Heart right ventricle (tissue), 16 donors: ENCODE measurements at places on chromosomes 2 and 18.
A peak's percentile ranks its signal among the peaks of the same experiment; 100 is the strongest.

DNA sequence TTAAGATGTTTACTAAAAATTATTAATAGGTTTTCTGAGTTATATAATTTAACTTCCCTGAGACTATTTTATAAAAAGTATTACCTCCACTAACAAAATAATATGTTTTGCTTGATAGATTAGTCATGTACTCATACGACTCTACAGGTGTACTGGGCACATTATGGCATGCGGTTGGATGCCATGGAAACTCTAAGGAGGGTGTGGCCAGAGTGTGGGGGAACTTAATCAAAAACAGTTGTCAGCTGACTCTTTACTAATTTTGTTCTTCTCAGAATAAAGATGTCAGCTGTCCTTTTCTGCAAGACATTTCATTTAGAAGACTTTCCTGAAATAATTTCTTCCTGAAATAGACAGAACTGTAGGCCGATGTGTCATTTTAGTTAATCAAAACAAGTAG, 228.3 kb upstream of the SIX3 start:
- H3K4me1 ChIP-seq, result peaks cover 12% of the 10 kb centered on the region
- no peaks in the 10 kb centered on the region for H3K27me3 ChIP-seq
- H3K27ac ChIP-seq, result no peak overlapping the region
- DNase-seq, result no peak
- no peaks in the 10 kb centered on the region for H3K36me3 ChIP-seq

GRCh38 chr2:159119652-159120257, 151.3 kb downstream of the TANC1 start:
- no peaks in the 10 kb centered on the region for H3K36me3 ChIP-seq
- H3K4me1 ChIP-seq, result peaks cover 33% of the 10 kb centered on the region
- H3K27ac ChIP-seq, result peak overlapping the region; percentile 77

- no peak for DNase-seq
- H3K4me3 ChIP-seq, result peak overlapping the region; percentile 50
- H3K27ac ChIP-seq, result peak overlapping the region; percentile 86
- peaks cover 58% of the 10 kb centered on the region for H3K4me1 ChIP-seq
- no peaks in the 10 kb centered on the region for H3K27me3 ChIP-seq
- H3K36me3 ChIP-seq, result no peaks in the 10 kb centered on the region
Measured at GRCh38 chr18:55419947-55420664, 167.9 kb downstream of the TCF4 start.

DNA sequence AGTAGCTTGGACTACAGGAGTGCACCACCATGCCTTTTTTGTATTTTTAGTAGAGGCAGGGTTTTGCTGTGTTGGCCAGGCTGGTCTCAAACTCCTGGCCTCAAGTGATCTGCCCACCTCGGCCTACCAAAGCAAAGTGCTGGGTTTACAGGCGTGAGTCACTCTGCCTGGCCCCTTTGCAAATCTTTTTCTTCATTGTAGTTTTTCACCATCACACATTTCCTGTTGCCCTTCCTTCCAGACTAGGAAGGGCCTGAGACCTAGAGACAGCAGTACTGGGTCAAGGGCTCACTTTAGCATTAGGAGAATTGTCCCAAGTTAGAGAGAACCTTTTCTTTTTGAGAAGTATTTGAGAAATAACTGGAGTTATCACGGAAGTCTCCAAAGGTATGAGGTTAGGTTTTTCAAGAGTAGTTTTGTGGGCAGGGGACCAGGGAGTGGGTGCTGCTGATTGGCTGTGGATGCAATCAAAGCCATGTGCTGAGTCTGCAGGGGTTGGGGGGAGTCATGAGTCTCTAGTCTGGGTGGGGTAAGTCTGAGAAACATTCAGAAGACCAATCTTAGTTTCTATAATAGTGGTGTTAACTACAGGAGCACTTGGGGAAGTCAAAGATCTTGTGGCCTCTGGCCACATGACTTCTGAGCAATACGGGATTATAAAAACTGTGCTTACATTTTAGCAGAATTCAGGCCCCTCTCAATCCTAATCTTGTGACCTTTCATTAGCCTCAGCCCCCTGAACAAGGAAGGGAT, 23.7 kb downstream of the B3GNT2 start:
- no peak for DNase-seq
- H3K36me3 ChIP-seq, result peaks cover 17% of the 10 kb centered on the region
- H3K27ac ChIP-seq, result peak overlapping the region; percentile 41
- no peaks in the 10 kb centered on the region for H3K27me3 ChIP-seq

GRCh38 chr18:9466846-9467245, 8.5 kb upstream of the RALBP1 start:
- no peak for DNase-seq
- no peaks in the 10 kb centered on the region for H3K27me3 ChIP-seq
- H3K27ac ChIP-seq, result no peak overlapping the region
- no peak overlapping the region for H3K4me3 ChIP-seq
- no peaks in the 10 kb centered on the region for H3K4me1 ChIP-seq
- H3K36me3 ChIP-seq, result no peaks in the 10 kb centered on the region

DNA sequence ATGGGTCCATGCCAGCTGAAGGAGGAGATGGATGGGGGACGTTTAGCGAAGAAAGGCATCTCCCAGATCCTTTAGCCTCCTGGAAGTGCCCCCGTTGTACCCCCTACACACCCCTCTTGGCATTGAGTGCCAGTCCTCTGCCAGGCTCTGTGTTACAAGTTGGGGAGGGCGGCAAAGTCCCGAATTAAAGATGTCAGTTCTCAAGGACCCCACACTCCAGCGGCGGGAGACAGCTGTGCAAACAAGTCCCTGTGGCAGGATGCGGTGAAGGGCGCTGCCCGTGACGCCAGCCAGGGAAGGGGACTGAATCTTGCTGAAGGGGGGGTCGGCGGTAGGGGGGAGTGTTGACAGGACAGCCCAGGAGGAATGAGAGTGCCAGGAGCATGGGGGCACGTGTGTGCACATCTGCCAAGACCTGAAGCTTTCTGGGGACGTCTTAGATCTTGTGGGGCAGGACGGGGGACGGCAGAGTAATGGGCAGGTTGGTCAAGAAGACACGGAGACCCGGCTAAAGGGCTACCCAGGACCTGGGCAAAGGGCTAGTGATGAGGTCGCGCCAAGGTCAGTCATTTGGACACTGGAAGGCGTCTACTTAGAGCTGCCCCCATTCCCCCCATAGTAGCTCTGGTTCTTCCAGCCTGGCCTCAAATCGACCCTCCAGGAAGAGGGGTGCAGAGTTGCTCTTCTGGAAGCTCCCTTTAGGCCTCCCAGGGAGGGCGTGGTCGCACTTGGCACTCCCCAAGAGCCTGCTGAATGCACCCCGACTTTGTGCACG, 2.8 kb upstream of the CTDSP1 start:
- H3K4me1 ChIP-seq, result peaks cover 7% of the 10 kb centered on the region
- peak overlapping the region; percentile 100 for H3K27ac ChIP-seq
- H3K36me3 ChIP-seq, result peaks cover 32% of the 10 kb centered on the region
- peak overlapping the region; percentile 79 for H3K4me3 ChIP-seq
- H3K27me3 ChIP-seq, result no peaks in the 10 kb centered on the region

DNA sequence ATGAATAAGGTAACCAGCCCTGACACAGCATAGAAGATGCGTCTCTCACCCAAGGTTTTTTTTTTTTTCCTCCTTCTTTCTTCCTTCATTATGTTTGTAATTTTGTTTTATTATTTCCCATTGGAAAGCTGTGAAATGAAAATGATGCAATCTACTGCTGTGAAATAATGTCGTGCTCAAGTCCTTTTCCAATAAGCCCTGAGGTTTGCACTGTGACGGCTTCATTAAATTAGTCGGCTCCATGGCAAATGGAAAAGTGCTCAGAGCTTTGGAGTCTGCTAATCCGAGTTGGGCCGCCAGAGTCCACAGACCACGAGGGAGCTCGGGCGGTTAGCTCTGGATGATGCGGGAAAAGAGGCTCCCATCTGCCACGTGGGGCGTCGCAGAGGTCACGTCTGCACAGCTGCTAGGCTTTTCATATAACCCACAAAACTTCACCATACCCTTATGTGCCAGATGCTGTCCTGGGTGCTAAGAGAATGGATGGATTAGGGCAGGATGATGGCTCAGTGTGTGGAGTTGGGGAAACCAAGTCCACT, 92.3 kb upstream of the CAPN13 start:
- no peak overlapping the region for H3K27ac ChIP-seq
- no peaks in the 10 kb centered on the region for H3K27me3 ChIP-seq
- no peak overlapping the region for H3K4me3 ChIP-seq
- no peaks in the 10 kb centered on the region for H3K36me3 ChIP-seq

GRCh38 chr2:12732651-12733050, 15.9 kb downstream of the TRIB2 start:
- H3K27me3 ChIP-seq, result no peaks in the 10 kb centered on the region
- DNase-seq, result peak; percentile 71
- H3K36me3 ChIP-seq, result no peaks in the 10 kb centered on the region
- peak overlapping the region; percentile 80 for H3K27ac ChIP-seq

DNA sequence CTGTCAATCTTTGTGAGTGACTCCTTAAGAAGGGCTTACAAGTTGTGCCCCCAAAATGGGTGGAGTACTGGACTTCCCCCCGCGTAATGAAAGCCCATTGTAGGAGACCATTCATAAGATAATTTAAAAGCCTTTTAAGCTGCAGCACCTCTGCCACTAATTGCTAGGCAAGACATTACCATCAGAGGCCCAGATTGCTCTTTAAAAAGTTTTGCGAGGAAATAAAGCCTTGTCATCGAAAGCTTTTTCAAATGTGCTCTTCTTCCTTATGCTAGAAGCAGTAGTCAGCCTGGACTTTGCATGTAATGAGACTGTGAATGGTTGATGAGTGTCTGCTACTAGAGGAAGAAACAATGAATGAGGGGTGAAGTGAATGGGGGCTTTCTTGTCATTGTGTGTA, 345.3 kb upstream of the CDH2 start:
- no peaks in the 10 kb centered on the region for H3K27me3 ChIP-seq
- DNase-seq, result no peak
- no peaks in the 10 kb centered on the region for H3K36me3 ChIP-seq

- no peaks in the 10 kb centered on the region for H3K27me3 ChIP-seq
- H3K4me3 ChIP-seq, result no peak overlapping the region
- no peak overlapping the region for H3K27ac ChIP-seq
- no peaks in the 10 kb centered on the region for H3K4me1 ChIP-seq
- no peak for DNase-seq
Measured at GRCh38 chr18:72612894-72613533, 68.9 kb upstream of the CBLN2 start.

DNA sequence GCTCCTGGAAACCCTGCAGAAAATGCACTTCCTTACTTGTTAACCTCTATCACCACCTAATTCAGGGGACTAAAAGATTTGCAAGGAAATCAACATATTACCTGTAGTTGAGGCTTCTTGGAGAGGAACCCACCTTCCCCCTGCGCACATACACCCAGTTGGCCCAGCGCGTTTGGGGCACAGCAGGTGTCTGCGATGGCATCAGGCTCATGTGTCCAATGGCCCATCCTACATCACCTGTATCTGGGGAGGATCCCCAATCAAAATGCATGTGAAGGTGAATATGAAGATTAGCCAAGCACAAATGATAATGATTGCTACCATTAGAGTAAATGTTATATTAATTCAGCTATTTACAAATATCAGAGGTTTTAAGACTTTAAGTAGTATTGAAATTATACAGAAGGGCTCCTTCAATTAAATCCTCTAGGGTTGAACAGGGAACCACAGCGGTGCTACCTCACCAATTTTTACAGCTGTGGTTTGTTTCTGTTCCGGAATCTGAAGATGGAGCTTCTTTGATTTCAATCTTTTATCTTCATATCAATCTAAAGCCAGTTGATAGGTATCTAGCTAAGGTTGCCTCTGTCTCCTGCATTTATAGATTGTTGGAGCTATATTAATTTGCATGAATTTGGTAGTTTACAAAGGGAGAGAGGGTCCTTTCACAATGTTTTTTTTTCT, 486.0 kb downstream of the RNF144A start:
- H3K4me1 ChIP-seq, result no peaks in the 10 kb centered on the region
- DNase-seq, result no peak
- no peaks in the 10 kb centered on the region for H3K36me3 ChIP-seq
- no peak overlapping the region for H3K27ac ChIP-seq
